ENCODE measurements at places on chromosomes 16 and 17.

DNA sequence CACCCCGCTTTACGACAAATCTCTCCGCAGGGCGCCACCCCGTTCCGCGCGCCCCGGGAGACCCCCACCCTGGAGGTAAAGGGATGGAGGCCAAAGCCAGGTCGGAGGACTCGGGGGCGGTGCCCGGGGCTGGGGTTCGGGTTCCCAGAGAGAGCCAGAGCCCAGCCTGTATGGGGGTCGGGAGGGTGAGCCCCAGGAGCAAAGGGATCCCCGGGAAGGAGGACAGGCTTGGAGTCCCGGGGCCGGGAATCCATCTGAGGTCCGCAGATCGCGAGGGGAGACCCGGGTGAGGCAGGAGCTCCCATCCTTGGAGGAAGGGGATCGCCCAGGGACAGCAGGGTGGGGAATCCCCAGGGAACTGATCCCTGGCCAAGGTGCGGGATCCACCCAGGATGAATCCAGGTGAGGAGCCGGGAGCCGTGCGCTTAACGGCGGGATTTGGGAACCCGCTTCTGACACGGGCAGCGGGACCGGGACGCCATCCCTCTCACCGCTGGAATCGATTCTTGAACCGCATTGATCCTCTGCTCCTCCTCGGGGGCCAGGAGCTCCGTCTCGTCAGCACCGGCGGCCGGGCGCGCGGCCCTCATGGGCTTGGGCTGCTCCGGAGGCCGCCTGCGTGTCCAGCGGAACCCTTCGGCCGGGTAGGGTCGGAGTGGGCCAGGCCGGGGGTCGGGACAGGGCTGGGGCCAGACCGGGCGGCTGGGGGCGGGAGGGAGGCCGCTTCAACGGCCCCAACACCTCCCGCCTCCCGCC is at the start of gene MMD:
Gene MMD, minus strand, starts transcription at position 657 of the 756 bp plus-strand sequence. Its CDS starts 140 bp downstream, at position 517.
- DNase-seq = no peak

GRCh38 chr17:74639704-74640151 is 16.2 kb upstream of the CD300E start:
- DNase-seq = no peak

GRCh38 chr17:17140590-17140980 is 65.5 kb downstream of the PLD6 start:
- peak; percentile 56 for DNase-seq

DNA sequence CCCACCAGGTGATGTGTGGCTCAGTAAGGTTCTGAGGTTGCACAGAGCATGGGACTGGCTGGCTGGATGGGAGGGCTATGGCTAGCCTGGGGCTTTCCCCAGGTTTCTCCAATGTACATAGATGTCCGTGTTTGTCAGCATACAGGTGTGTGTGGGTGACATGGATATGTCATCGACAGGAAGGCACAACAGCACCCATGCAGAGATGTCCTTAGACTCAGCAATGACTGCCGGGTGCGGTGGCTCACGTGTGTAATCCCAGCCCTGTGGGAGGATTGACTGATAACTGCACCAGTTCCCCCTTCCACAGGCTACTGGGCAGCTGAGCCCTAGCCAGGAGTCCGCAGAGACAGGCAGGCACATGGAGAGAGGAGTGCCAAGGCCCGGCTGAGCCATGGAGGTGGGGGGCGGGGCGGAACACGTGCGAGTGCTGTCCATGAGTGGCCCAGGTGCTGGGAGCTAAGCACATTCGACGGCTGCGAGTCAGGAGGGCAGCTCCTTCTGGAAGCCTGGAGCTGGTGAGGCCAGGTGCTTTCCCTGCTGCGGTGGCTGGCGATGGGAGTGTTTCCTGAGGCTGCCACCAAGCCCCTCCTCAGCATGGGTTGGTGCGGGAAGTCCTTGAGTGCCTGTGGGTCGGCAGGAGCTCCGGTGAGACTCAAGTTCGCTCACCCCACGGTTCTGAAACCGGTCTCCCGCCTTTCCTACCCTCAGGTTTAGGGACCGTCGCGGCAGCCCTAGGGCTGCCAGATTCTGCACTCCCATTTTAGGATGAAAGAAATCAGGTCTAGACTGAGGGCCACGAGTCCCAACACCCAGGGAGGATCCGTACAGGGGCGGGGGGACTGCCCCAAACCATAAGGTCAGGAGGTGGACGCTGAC is 858 bp upstream of the ASPSCR1 start:
- DNase-seq = no peak

- no peak for DNase-seq
These were observed 1851.6 kb downstream of the TP53TG3F start for GRCh38 chr16:35310999-35311398.

DNA sequence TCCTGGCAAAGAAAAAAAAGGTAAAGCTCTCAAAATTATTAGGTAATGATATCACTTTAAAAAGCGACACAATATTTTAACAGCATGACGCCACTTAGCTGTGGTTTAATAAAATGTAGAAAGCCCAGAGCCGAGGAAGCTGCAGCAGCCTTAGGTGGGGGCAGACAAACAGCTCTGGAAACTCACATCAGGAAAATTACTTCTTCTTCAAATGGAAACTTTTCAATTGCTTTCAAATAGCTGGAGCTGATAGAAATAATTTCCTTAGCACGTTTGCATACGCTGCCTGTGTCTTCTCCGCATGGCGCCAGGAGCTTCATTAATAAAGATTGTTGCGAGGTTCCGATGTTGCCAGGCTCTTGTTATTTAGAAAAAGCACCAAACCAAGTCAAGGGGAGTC is 835.3 kb upstream of the EEF2KMT start:
- no peak for DNase-seq

DNA sequence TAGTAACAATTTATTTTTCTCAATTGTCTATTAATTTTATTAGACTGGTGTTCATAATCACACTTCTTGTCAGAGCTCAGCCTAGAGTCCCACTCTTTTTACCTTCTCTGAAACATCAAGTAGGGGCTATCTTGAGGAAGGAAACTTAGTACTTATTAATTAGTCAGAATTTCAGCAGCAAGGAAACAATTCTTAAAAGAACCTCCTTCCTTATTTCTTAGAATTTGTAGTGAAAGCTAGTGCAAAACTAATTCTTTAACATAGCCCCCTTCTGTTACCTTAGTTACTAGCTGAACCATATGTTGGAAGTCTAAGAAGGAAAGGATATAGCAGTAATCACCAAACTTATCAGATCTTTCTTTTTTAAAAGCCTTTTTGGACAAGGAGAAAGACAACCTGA is 35.2 kb downstream of the MAP2K4 start:
- no peak for DNase-seq

GRCh38 chr16:31141489-31142108 is 6.1 kb upstream of the PRSS8 start:
- DNase-seq = no peak

- DNase-seq = peak; percentile 19
These were observed 957 bp downstream of the OXLD1 start for GRCh38 chr17:81665205-81666091.

- peak; percentile 34 for DNase-seq
These were observed 19.5 kb downstream of the CDH11 start for GRCh38 chr16:65102326-65102725.

DNA sequence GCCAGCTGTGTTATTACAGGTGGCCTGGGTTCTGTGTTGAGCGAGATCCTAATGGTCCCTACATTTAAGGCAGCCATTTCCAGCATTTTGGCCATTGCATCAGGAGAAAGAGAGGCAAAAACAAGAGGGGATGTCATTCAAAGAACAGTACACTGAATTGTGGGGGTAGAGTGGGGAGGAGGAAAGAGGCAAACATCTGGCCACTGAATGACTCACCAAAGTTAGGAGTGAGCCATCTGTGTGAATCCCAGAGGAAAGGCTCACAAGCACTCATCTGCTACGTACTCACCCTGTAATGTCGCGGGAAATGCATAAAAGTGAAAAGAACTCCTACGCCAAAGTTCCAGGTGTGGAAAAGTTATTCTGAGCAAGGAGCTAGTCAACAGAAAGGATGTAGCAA is 16.7 kb downstream of the KRABD2 start:
- peak; percentile 87 for DNase-seq

Measured in fibroblast of upper back skin (primary cell).